ENCODE measurements at places on chromosomes 13 and 19.

GRCh38 chr13:42345367-42345766, 73.4 kb downstream of the AKAP11 start:
- no peaks in the 10 kb centered on the region for H3K36me3 ChIP-seq
- H3K4me1 ChIP-seq, result no peaks in the 10 kb centered on the region
- no peak overlapping the region for H3K27ac ChIP-seq
- H3K4me3 ChIP-seq, result no peak overlapping the region
- no peaks in the 10 kb centered on the region for H3K27me3 ChIP-seq

GRCh38 chr13:52925775-52926285, 77.4 kb upstream of the PCDH8 start:
- peak; percentile 62 for DNase-seq
- H3K27ac ChIP-seq, result no peak overlapping the region
- no peaks in the 10 kb centered on the region for H3K4me1 ChIP-seq
- H3K36me3 ChIP-seq, result no peaks in the 10 kb centered on the region
- H3K27me3 ChIP-seq, result no peaks in the 10 kb centered on the region
- H3K4me3 ChIP-seq, result no peak overlapping the region

- no peaks in the 10 kb centered on the region for H3K27me3 ChIP-seq
- H3K4me3 ChIP-seq, result no peak overlapping the region
- no peaks in the 10 kb centered on the region for H3K36me3 ChIP-seq
- H3K4me1 ChIP-seq, result no peaks in the 10 kb centered on the region
- H3K27ac ChIP-seq, result no peak overlapping the region
Observed at GRCh38 chr19:37914908-37915307, 7.9 kb downstream of the SIPA1L3 start.

DNA sequence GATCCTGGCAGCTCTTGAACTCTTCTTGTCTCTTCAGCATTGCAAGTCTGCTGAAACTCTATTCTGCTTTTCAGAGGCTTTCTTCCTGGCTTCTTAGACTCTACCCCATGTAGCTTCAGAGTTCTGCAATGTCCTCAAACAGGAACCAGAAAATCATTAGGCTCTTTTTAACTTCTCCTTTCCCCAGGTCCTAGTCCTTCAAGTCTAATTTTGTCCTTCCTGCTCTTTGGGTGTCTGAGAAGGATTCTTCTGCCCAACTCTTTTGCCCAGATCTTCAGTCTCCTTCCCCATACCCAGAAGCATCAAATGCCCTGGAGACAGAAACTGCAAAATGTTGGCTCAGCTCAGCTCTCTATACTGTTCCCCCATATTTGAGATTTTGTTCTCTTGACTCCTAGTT, 50.0 kb upstream of the CALM3 start:
- no peak overlapping the region for H3K4me3 ChIP-seq
- H3K36me3 ChIP-seq, result no peaks in the 10 kb centered on the region
- DNase-seq, result no peak
- H3K27ac ChIP-seq, result no peak overlapping the region
- no peaks in the 10 kb centered on the region for H3K27me3 ChIP-seq

DNA sequence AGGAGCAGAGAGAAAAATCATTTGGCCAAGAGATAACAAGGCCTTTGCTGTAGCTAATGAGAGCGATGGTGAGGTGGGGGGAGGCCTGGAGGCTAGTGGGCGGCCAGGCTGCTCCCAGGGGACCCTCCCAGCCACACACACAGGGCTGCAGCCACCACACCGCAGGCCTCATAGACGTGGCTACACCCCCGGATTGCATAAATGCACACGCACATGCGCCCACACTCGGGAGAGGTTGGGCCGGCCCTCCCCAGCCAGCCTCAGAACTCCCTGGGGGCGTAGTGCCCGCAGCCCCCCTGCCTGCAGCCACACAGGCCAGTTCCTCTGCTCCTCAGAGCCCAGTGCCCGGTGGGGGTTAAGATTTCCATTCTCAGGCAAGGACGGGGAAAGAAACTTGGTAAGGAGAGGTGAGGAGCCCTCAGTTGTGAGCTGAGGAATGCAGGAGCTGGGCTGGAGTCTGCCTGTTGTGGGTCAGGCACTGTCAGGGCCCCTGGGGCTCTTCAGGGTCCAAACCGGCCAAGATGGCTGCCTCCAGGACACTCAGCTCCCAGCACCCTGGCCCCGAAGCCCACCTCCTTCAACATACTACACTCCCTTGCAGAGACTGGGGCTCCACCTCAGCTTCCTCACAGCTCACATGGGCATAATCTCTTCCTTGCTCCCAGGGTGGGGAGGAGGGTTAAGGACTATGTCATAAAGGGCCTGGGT, 8.0 kb downstream of the PTH2 start:
- H3K27ac ChIP-seq, result no peak overlapping the region
- no peak overlapping the region for H3K4me3 ChIP-seq
- peaks cover 6% of the 10 kb centered on the region for H3K27me3 ChIP-seq
- H3K4me1 ChIP-seq, result no peaks in the 10 kb centered on the region
- no peak for DNase-seq
- H3K36me3 ChIP-seq, result no peaks in the 10 kb centered on the region

GRCh38 chr13:48902368-48902767, 73.3 kb upstream of the FNDC3A start:
- DNase-seq, result no peak
- H3K4me3 ChIP-seq, result no peak overlapping the region
- no peak overlapping the region for H3K27ac ChIP-seq

- H3K4me3 ChIP-seq, result no peak overlapping the region
- no peaks in the 10 kb centered on the region for H3K27me3 ChIP-seq
- H3K27ac ChIP-seq, result peak overlapping the region; percentile 71
- no peaks in the 10 kb centered on the region for H3K36me3 ChIP-seq
Observed at GRCh38 chr13:39415008-39415802, 187.8 kb downstream of the LHFPL6 start.

GRCh38 chr13:113585896-113586295, 1.3 kb downstream of the TFDP1 start:
- no peak overlapping the region for H3K4me3 ChIP-seq
- peaks cover 8% of the 10 kb centered on the region for H3K36me3 ChIP-seq
- no peaks in the 10 kb centered on the region for H3K27me3 ChIP-seq
- H3K27ac ChIP-seq, result no peak overlapping the region

DNA sequence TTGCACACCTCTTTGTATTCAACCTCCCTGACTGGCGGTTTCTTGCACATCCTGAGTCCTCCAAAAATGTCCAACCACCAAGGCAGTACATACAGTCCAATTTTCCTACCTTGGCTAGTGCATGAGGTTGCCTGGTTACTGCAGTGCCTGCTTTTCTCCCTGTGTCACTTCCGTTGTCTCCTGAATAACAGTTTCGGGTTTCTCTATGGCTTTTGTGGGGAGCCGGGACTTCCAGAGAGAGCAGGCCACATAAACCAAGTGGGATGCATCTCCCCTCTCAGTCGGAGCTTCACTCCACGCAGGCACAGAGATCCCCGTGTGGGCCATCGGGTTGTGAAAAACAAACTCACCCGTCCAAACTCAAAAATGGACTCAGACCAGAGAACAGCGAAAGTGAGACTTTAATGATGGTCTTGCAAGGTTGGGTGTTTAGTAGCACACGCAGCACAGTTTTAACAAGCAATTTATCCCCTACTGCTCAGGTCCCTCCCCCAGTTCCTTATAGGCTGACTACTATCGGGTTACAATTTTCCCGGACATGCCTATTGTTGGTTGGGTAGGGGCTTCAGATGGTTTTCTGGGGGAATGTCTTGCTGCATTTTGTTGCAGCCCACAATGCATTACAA, 173.1 kb downstream of the POU4F1 start:
- no peak overlapping the region for H3K27ac ChIP-seq
- DNase-seq, result no peak
- H3K4me1 ChIP-seq, result no peaks in the 10 kb centered on the region
- H3K27me3 ChIP-seq, result no peaks in the 10 kb centered on the region
- no peaks in the 10 kb centered on the region for H3K36me3 ChIP-seq

DNA sequence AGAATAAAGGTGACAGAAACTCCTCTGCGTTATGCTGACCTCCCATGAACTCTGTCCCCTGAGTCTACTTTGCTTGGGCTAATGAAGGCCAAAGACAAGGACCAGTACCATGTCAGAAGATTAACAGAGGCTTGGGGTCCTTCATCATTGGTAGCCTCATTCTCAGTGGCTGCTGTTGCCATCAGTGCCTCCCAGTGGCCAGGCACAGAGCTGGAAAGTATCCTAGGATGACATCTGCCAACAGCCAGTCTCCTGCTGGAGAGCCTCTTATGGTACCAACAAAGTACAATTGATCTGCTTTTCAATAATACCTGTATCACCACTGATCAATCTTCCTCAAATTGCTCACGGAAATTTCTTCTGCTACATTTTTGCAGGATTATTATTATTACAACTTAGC, 281.6 kb downstream of the DNAJC15 start:
- no peak overlapping the region for H3K4me3 ChIP-seq
- no peak overlapping the region for H3K27ac ChIP-seq
- H3K27me3 ChIP-seq, result no peaks in the 10 kb centered on the region

- H3K4me1 ChIP-seq, result no peaks in the 10 kb centered on the region
- no peak overlapping the region for H3K27ac ChIP-seq
- DNase-seq, result peak; percentile 28
- no peak overlapping the region for H3K4me3 ChIP-seq
- no peaks in the 10 kb centered on the region for H3K36me3 ChIP-seq
Observed at GRCh38 chr19:29326849-29327840, 114.2 kb upstream of the UQCRFS1 start.

DNA sequence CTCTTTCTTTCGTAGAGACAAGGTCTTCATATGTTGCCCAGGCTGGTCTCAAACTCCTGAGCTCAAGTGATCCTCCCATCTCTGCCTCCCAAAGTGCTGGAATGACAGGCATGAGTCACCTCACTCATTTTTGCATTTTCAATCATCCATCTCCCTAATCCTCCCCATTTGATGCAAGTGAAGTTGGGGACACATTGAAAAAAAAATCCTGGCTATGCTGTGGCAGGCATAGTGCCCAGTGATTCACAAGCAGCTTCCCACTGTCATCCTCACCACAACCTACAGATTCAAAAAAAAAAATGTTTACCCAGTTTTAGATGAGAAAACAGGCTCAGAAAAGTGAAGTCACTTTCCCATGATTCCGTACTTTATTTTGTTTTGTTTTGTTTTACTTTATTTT, 44.7 kb upstream of the USP29 start:
- no peak overlapping the region for H3K27ac ChIP-seq
- DNase-seq, result no peak
- H3K4me1 ChIP-seq, result no peaks in the 10 kb centered on the region
- H3K4me3 ChIP-seq, result no peak overlapping the region

GRCh38 chr13:30864433-30865122, 41.5 kb upstream of the MEDAG start:
- H3K27me3 ChIP-seq, result no peaks in the 10 kb centered on the region
- H3K4me1 ChIP-seq, result no peaks in the 10 kb centered on the region
- DNase-seq, result no peak
- H3K4me3 ChIP-seq, result no peak overlapping the region
- peak overlapping the region; percentile 59 for H3K27ac ChIP-seq

DNA sequence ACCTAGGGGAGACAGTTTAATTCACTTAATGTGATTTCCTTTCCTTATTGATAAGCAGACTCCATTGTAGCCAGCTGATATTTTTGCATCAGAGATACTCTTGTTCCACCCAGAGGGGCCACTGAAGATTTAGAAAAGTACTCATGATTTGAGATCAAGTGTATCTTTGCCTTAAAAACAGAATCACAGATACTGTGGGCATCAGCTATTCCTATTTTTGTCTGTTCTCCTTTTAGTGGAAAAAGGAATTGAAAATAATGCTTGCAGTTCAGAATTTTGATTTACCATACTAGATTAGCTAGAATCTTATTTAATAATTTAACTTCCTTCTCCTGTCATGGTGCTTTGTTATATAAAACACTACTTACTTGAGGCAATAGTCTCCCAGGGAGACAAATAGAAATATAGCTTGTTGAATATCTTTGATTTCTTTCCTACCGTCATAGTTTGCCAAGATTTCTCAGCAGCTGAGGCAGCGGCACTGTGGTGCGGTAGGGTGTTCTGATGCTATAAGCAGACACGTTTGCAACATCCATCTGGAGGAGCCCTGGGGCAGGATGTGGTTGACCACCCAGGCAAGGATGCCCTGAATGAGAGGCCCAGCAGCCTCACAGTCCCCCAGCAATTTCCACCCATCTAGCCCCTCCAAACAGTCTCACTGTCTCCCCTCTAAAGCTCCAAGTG, 47.0 kb upstream of the RAP2A start:
- H3K27me3 ChIP-seq, result no peaks in the 10 kb centered on the region
- H3K4me3 ChIP-seq, result no peak overlapping the region
- peaks cover 13% of the 10 kb centered on the region for H3K36me3 ChIP-seq
- peaks cover 18% of the 10 kb centered on the region for H3K4me1 ChIP-seq
- H3K27ac ChIP-seq, result no peak overlapping the region

DNA sequence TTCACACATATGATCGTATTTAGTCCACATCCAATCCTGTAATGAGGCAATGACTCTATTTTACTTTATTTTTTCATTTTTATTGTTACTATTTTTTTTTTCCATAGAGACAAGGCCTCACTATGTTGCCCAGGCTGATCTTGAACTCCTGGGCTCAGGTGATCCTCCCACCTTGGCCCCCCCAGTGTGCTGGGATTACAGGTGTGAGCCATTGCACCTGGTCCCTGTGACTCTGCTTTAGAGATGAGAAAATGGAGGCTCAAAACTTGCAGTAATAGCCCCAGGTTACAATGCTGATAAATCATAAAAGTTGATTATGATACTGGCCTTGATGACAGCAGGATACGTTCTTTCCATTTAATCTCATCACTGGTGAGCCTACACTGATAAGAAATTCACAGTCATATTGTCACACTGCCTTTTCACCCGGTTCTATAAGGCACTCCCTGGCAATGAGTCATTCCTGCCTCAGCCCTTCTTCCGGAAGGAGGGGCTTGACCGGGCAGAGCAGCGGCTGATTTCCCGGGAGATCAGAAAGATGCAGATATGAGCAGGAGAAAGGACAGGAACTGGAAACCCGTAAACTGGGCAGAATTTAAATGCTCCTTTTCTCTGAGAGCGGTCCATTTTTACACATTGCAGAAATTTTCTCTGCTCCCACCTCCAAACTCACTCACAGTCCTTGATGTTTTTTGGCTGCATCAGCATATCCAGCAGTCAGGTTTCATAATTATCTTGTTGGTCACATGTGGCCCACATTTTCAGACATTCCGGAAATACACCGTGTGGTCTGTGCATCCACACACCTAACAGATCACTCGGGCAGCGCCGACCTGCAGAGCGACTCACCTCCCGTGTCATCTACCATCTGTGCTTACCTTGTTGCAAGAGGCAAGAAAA, 616.4 kb downstream of the EFNB2 start:
- no peaks in the 10 kb centered on the region for H3K27me3 ChIP-seq
- no peak for DNase-seq

DNA sequence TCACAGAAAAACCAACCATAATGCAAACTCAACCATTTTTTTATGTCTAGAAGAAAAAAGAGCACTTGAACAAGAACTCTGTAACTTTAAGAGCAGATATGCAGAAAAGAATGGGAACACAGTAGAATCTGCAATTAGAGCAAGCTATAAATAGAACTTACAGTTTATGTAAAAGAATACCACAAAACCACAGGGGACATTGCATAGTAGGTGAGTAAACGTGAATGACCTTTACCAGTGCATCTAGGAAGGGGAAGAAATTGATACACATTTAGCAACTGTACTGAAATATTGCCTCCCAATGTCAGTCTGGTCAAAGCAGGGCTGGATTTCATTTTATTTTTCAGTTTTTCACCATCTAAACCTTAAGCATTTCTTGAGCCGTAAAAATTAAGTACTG, 242.2 kb upstream of the EDNRB start:
- no peaks in the 10 kb centered on the region for H3K36me3 ChIP-seq
- no peak overlapping the region for H3K4me3 ChIP-seq
- no peaks in the 10 kb centered on the region for H3K4me1 ChIP-seq
- no peak overlapping the region for H3K27ac ChIP-seq
- no peak for DNase-seq

- no peak overlapping the region for H3K27ac ChIP-seq
- H3K36me3 ChIP-seq, result no peaks in the 10 kb centered on the region
- DNase-seq, result no peak
- H3K4me3 ChIP-seq, result no peak overlapping the region
Observed at GRCh38 chr19:32824191-32824751, 45.3 kb downstream of the SLC7A9 start.

Data from right atrium auricular region (tissue), 2 donors.